ENCODE measurements at places on chromosomes 2 and 18.

DNA sequence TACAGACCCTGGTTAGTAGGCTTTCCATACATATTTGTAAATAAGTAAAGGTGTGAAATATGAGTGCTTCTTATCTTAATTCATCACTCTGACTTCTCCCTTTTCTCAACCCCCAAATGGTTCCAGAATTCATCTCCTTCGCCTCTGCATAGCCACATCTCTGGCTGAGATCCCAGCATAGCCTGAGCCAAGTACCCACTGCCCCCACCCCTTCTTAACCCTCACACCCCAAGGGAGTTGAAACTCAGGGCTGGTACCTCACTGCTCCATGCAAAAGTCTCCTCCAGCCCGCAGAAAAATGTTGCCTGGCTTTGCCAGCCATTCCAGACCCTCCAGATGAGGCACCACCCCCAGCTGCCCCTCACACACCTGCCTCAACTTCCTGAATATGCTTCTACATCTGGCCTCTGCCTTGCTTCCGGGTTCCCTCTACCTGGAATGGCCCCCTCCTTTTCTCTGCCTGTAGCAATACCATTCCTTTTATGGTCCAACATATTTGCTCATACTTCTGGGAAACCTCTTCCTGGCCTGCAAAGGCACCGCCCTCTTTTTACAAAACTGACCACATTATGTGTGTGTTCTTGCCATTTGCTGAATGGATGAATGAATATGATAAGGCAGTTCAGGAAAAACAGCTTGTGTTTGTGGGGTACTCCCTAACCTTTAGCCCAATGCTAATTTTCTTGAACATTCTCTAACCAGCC, 112.8 kb downstream of the CELF4 start:
- DNase-seq: no peak

- DNase-seq: no peak
Observed at GRCh38 chr2:41896186-41896846, 151.5 kb upstream of the PKDCC start.

- DNase-seq: no peak
Observed at GRCh38 chr2:38178119-38178518, 102.2 kb upstream of the CYP1B1 start.

DNA sequence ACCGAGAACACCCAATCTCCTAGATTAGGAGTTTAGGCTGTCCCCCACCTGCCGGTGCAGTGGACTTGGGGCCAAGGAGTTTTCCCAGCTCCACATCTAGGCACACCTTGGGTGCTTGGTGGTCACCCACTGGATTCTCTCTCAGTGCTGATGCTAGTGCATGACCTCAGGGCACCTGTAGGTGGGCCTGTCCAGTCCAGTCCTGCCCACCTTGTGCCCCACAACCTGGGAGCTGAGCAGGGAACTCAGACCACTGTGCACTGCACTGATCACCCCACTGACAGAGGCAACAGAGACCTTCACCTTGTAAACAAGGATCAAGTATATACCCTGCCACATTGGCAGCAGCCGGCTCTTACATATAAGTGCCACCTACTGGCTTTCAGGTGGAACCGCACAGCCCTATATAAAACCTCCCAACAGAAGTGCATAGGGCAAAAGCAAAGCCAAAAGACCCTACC, 12.7 kb upstream of the CDH19 start:
- peak; percentile 1 for DNase-seq

- DNase-seq: no peak
Observed at GRCh38 chr2:132676999-132677398, 7.0 kb upstream of the LYPD1 start.

DNA sequence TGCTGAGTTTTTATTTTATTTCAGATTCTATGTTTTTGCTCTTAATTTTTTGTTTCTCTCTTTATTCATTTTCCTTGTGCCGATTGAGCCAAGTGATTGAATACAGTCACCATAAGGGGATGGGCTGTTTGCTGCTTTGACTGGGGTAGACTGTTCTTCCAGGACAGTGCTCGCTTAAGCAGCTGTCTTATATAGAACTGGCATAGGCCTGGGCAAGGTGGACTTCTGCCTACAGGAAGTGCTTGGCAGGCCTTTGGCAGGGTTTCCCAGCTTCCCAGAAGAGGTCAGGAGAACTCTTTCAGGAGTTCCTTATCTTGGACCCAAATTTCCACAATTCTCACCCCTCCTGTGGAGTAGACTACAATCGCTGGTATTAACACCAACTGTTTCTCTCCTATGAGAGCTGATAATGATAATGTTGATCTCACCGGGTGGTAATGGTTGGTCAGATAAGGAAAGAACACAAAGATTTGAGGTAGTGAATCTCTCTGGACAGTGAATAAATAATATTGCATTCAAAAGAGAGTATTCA, 207.5 kb upstream of the ST6GAL2 start:
- no peak for DNase-seq

GRCh38 chr18:50790948-50791347, 28.9 kb downstream of the MRO start:
- no peak for DNase-seq

GRCh38 chr2:86482034-86482433, 40.9 kb downstream of the KDM3A start:
- no peak for DNase-seq

- no peak for DNase-seq
Observed at GRCh38 chr2:168289880-168290279, 42.5 kb upstream of the STK39 start.

GRCh38 chr18:24065906-24066305, 51.4 kb downstream of the TTC39C start:
- DNase-seq: no peak

DNA sequence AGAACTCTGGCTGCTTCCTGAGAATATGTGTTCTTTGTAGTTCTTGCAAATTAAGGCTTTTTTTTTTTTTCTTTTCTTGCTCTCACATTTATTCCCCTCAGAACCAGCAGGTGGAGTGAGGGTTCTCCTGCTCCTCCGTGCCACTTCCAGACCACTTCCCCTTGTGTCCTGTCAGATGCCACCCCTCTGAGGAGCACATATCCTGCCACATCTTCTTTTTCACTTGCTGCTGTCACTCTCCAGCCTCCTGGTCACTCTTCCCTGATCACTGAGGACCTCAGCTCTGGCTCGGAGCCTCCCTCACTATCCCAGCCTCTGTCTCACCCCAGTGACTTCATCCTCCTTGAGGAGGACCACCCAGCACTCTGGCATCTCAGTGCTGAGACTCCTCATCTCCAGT, 100.5 kb downstream of the TACR1 start:
- peak; percentile 28 for DNase-seq

DNA sequence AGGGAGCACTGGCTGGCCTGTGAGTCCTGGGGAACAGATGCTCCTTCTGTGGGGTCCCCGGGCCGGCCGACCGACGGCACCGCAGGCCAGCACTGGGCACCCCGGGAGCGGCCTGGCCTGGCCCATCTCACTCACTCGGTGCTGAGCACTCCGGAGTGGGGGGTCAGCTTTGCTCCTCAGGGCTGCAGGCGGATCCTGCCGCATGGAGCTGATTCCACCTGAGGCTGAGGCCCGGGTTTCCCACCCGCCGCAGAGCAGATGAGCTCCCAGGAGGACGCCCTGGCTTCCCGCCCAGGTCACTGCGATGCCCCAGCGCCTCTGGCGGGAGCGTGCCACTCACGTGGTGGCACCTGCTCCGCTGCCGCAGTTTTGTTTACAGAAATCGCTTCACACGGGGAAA, 418.6 kb downstream of the GALR1 start:
- no peak for DNase-seq

GRCh38 chr2:100653449-100654035, 90.7 kb downstream of the PDCL3 start:
- DNase-seq: no peak

GRCh38 chr2:188645986-188646385, 328.2 kb upstream of the COL3A1 start:
- DNase-seq: no peak

DNA sequence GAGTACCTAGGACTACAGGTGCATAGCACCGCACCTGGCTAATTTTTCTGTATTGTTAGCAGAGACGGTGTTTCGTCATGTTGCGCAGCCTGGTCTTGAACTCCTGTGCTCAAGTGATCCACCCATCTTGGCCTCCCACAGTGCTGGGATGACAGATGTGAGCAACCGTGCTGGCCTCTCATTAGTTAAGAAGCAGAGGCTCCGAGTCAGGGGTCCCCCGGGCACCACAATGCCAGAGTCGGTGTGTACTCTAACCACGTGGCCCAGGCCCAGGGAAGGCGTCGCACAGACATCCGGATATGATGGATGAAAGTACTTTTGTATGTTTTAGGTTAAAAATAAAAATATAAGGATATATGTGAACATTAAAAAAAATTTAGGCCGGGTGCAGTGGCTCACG, 28.3 kb upstream of the HPCAL1 start:
- DNase-seq: no peak

DNA sequence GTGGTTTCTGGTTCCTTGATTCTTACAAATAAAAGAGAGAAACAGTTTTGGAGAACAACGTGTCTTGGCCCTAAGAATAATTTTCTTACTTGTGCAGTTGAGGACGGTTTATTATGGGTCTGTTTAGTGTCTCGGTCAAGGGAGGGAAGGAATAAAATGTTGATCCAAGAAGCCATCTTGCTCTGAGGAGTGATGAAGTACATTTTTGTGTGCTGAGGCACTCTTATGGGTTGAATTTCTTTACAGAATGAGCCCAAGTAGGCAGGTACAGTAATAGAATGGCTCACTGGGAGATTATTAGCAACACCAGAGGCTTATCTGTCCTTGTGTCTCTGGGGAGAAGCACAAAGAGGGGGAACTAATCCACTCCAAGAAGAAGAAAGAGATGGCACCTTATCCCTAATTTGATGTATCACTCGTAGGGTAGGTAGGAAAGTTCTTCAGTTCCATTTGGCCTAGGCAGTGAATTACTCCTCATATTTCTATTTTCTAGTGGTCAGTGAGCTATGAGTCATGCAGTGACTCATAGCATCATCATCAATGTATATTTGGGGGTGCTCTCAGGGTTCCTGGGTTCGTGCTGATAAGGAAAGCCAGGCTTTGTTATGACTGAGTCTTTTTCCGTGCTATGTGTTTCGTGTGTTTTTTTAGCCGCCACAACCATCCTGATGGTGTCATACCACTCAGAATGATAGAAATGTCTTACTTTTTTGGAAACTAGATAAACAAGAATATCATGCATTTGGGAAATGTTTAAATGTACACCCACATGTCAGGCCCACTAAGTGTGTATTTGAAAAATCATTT, 250.1 kb upstream of the CTAGE1 start:
- peak; percentile 75 for DNase-seq

- no peak for DNase-seq
Observed at GRCh38 chr2:97675430-97676113, 6.1 kb downstream of the C2orf92 start.

Measured in Caki2 (cell line).